ENCODE measurements at places on chromosomes 11 and 22.

DNA sequence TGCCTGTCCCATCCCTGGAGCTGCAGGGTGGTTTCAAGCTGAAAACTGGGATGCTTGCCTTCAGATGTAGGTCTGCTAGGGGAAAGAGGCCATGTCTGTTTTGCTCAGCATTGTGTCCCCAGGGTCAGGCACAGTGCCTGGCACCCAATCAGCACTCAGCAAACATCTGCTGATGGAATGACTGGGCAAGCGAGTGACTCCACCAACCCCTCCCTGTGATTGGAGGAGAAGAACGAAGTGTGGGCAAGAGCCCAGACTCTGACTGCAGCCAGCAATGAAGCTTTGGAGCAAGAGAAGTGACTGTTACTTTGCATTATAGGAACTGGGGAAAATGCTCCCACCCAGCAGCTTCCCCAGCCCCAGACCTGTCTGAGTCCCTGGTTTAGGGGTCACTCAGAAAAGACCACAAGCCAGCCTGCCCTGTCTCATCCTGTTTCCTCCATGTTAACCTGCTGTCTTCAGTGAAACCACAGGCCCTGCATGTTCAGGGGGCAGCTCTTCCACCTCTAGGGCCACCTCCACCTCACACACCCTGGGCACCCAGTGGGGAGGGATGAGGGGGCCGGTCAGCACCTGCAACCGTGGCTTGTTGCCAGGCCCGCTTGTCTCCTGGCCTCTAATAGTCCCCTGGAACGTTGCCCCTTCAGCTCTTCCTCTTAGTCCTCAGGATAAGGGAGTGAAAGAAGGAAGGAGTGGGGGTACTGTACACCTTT is 147.4 kb downstream of the TRIM29 start:
- DNase-seq, result peak; percentile 56

GRCh38 chr11:114612686-114613085 is 17.1 kb upstream of the NXPE4 start:
- DNase-seq, result no peak

DNA sequence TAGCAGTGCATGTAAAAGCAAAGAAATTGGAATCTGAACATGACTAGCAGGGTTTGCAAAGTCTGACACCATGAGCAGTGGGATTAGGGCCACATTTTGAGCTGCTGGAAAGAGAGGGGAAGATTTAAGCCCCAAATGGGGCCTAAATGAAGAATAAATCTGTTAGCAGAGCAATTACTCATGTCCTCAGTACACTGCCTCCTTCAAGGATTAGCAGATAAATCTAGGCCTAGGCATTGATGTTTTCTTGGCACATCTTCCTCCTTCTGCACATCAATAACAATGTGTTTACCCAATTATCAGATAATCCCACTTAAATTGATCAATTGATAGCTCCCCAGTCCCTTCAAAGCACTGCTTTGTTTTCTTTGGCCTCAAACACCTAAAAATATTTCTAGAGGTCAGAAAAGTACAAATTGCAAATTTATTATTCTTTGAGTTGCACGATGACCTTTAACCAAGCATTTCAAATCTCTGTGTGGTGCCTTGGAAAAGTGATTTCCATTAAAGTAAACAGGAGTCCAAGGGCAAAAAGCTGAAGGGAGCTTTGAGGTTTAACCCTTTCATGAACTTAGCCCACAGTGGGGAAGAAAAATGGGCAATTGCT is 514.7 kb upstream of the CHORDC1 start:
- DNase-seq, result no peak

GRCh38 chr11:30868626-30869081 is 282.5 kb upstream of the MPPED2 start:
- DNase-seq, result peak; percentile 57

GRCh38 chr22:43275545-43276317 is 67.4 kb downstream of the SCUBE1 start:
- DNase-seq, result no peak

- DNase-seq, result no peak
These were observed 146.1 kb downstream of the LDLRAD3 start for GRCh38 chr11:36089920-36090319.

DNA sequence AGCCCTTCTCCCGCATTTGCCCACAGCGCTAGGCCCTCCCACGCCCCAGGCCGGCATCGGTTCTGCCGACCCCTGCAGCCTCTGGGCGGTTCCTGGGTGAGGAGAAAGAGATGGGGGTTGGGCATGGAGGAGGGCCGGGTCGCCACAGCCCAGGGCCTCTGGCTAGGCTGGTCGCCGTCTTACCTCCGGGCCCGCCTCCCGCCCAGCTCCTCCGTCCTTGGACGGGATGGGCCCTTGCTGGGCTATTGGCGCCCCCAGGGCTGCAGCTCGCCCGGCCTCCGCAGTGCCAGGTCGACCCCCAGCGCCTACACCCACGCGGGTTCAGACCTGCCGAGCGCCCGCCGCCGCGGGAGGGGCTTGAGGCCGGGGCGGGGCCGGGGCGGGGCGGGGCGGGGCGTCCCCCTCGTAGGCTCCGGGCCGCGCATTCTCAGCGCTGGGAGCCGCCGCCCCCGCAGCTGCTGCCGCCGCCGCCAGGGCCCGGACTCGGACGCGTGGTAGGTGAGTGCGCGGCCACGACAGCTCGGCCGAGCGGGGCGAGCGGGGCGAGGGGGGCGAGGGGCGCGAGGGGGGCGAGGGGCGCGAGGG is at the start of gene CD151:
CD151 (plus strand) TSS at position 424 of the 585 bp plus-strand sequence. CDS start 3,118 bp downstream, outside the sequence.
- DNase-seq, result no peak
